ENCODE measurements at places on chromosomes 2 and 18.

DNA sequence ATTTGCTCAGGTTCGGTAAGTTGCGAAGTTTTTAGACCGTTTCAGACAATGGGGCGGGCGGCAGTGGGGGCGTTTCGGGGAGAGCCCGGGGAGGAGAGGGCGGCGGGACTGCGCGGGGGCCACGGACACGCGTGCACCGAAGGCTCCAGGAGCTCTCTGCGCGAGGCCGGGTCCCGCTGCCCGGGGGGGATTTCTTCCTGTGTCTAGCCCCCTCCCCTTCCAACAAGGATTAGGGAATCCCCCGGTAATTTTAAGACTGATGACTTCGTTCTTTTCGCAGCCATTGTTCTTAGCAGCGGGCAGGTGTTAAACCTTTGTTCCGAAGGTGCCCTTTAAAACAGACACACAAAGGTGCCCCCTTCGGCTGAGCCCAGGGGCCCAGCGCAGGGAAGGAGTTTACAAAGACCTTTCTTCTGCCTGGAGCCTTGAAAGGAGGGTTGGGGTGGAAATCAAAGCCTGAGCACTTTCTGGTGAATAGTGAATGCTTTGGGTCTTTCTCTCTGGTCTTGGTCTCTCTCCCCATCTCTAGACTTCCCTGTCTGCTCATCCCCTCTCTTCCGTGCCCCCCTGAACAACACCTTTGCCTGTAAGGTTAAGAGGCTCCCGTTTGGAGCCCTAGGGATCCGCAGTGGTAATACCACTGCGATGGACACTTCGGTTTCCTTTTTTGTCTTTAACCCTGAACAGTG, 2.1 kb downstream of the TRIB2 start:
- no peak for DNase-seq

DNA sequence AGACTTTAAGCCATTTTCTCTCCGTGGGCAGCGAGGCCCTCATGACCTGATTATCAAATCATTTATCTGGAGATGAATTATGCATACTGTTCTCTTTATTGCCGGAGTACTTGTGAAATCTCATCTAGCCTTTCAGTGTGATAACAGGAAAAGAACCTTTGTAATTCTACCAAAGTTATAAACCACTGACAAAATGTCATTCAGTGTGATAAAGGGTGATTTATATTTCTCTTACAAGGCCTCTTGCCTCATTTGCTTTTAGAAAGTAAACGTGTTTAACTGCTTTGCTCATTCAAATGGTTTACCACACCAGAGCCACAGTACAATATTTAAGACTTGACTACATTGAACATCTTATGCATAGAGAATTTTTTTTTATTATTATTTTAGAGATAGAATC, 13.8 kb downstream of the MTCL1 start:
- no peak for DNase-seq

DNA sequence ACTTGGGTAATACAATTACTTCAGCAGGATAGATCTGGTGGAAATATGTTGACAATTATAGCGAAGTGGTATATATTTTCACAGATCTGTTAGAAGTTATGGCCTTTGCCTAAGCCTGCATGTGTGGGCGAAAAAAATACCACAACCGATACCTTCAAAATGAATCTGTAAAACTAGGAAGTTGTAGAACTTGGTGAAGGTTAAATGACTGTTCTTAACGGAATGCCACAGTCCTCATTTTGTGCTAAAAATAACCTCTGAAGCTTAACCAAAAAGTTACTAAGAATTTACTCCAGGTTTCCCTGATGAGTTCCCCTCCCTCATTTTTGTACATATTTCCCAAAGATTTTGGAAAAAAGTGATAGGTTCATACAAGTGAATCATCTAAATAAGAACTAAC, 550.7 kb downstream of the THSD7B start:
- no peak for DNase-seq

GRCh38 chr2:217445723-217446122, 557.1 kb downstream of the TNS1 start:
- no peak for DNase-seq

GRCh38 chr2:67388680-67389079, 8.5 kb upstream of the ETAA1 start:
- DNase-seq = no peak

DNA sequence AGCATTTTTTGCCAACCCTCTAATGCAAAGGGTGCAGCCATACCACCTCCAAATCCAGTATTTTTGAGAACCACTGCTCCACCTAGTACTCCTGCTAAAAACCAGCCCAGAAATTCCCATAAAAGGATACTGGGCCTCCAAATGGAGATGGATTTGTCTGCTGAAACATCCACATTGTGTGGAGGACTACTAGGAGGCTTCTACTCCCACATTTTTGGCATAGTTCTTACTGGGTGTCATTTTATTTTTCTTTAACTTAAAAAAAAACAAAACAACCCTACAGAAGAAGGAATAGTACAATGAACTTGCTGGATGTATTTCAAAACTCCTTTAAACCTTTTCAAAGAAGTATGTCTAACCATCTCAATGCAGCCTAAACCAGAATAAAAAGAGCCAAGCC, 219.2 kb downstream of the SRBD1 start:
- no peak for DNase-seq

GRCh38 chr2:40396124-40396523, 55.8 kb downstream of the SLC8A1 start:
- no peak for DNase-seq

GRCh38 chr2:217410681-217410960, 550.8 kb upstream of the TNP1 start:
- no peak for DNase-seq

- DNase-seq = no peak
These were observed 68.5 kb downstream of the CTIF start for GRCh38 chr18:48607056-48607984.

DNA sequence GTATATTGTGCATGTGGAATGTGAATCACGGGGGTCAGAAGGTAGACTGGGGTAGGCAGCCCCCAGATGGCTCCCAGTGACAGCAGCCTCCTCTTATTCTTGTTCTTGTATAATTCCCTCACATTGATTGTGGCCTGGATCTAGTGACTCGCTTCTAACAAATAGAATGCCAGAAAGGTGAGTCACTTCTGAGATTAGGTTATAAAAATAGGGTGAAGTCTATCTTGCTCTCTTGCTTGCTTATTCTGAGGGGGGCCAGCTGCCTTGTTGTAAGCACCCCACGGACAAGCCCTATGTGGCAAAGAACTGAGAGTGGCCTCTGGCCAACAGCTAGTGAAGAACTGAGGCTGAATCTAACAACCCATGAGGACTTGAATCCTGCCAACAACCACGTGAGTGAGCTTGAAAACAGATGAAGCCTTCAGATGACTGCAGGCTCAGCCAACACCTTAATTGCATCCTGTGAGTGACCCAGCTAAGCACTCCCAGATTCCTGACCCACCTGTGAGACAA, 15.6 kb upstream of the RMND5A start:
- no peak for DNase-seq

DNA sequence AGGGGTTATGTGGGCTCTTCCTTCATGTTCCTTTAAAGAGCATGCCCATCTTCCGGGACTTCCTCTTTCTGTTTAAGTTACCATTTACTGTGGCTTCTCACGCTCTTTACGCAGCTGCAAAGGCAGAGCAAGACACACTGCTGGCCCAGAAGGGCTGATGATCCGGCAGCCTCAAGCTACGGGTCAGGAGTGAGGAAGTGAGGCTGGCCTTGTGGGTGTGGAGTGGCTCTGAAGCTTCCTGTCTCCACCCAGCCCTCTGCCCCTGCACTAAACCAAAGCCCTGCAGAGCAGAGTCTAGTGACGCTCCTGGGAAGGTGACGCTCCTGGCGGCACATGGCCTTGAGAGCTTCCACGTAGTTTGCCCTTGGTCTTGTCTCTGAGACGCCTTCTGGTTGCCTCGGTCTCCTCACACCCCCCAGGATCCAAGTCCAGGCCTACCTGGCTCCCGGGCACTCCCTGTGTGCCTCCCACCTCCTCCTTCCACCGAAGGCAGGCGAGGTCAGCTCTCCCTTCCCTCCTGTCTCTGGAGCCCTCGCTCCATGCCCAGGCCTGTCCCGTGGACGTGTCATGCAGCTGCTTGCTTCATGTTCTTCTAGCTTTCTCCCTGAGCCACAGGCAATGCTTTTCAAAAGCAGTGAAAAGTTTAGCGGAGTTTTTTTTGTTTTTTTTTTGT, 50.3 kb downstream of the ARL4C start:
- peak; percentile 46 for DNase-seq

GRCh38 chr18:28112056-28112470, 64.9 kb downstream of the CDH2 start:
- DNase-seq = no peak

GRCh38 chr2:46828491-46829230, 86.9 kb downstream of the MCFD2 start:
- DNase-seq = no peak

- no peak for DNase-seq
These were observed 224.3 kb downstream of the NDUFA10 start for GRCh38 chr2:239800785-239801386.

DNA sequence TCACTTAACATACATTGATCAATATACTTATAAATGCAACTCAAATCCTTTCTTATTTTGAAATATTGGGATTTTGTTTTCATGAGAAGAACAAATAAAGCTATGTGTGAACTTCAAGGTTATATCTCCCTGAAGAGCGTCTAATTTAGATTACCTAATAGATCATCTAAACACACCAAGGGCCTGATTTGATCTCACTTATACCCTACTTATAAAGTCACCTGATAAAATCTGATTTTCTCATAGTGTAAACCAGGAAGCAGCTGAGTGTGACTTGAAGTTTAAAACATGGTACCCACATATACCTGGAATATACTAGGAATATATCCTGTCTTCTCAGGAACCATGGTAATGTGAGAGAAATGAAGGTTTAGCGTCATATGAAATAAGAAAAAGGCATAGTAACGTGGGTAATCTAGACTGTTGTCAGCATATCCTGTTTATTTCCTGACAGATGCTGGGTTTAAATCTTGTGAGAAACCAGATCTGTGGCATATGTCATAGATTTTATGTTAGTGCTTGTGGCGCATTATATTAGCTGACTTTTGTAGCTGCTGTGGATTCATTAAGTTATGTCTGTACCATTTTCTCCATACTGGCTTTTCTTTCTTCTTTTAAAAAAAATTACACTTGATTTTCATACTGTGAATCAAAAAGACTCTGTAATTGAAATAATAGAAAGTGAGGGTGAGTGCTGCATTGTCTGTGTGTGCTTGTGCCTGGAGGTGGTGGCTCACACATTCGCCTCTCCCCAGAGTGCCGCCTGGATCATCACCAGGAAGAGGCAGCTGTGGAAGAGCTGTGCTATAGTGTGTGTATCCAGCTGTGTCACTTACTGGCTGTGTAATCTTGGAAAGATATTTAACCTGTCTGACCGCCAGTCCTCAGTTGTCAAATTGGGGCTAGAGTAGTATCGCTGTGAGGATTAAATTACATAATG, 164.0 kb downstream of the MYO3B start:
- no peak for DNase-seq

- DNase-seq = no peak
These were observed 197.8 kb upstream of the MYT1L start for GRCh38 chr2:2528846-2529245.

- no peak for DNase-seq
These were observed 1103.3 kb upstream of the NRXN1 start for GRCh38 chr2:52135235-52135634.

DNA sequence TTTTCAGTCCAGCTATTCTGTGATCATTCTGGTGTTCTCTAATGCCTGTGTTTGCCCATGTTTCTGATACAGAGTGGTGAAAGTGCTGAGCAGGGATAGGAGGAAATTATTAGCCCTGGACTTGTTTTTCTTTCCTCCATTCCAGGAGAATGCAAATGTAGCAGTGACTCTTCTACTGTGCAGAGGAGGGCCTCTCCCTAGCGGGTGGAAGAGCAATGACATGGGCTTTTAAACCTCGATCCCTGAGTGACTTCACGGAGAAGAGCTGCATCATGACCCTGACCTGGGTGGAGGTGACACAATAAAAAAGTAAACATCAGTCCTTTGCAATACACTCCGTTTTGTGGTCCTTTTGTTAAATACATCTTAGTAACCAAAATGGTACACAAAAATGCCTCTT, 68.0 kb upstream of the NETO1 start:
- DNase-seq = no peak

- no peak for DNase-seq
These were observed 9.3 kb upstream of the SCYGR5 start for GRCh38 chr2:227657199-227657845.

GRCh38 chr2:177383935-177384334, 8.6 kb upstream of the AGPS start:
- no peak for DNase-seq

DNA sequence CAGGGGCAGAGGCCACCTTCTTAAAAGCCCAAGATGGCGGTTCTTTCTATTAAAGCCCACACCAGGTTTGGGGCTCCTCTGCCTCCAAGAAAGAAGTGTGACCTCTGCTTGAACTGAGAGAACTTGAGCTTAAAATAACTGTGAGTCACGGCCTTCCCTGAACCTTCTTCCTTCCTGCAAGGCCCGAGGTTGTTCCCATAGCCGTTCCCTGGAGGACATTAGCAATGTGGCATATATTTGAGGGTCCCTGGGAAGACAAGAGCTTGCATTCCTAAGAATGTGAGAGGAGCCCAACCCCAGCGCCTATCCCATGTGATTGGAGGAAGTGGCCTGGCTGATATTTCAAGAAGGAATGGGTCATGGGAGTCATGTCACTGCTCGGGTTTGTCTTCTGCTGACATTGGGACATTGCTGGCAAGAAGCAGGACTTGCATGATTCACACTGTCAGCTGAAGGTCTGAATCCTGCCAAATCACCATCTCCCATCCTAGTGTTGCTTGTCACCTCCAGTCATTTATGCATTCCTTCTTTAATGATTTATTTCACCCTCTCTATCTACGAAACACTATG, 168.1 kb downstream of the TRIB2 start:
- DNase-seq = no peak

DNA sequence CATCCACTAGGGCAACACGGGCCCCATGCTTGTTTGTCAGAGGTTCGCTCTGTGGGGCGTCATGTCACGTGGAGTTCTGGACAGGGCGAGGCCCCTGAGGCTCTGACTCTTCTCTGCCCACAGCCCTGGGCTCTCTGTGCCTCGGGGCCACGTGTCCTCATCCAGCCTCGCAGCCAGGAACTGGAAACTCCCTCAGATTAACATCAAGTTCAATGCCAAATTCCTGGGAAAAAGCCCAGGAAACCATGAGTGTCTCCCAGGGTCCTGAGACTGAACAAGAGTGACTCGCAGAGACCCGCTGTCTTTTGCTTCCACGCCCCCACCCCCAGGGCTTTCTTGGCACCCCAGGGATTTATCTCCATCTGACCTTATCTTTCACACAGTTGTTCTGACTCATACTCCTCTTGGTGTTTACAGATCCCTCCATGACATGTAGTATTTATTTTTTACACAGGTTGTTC, 174.0 kb upstream of the PIEZO2 start:
- no peak for DNase-seq

DNA sequence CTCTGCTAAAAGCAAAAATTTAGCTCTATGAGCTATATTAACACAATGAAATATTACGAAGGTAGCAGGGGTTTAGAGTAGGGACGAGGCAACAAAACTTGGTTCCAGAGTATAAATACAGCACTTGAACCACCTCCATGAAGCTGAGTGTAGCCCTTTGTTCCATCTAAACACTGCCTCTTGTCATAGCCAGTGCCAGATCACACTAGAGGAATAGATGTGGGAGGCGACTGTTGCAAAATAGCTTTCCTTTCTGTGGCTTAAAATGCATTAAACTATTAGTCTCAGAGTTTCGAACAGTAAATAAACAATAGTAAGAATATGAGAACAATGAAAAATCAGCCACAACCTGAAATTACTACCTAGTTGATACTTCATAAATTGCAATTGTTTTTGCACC, 29.8 kb downstream of the PIEZO2 start:
- DNase-seq = no peak

- no peak for DNase-seq
These were observed 397.7 kb upstream of the HNRNPA3 start for GRCh38 chr2:176814740-176815367.

GRCh38 chr2:136022396-136023146, 37.1 kb upstream of the DARS1 start:
- no peak for DNase-seq

Data from stimulated activated CD4-positive, alpha-beta T cell treated with anti-CD3 and anti-CD28 coated beads, Interleukin-15, amount 100 ng/mL, for 1 hour (primary cell).